ENCODE measurements at places on chromosomes 5 and 9. TPM values are rescaled to one million over a fixed set of nuclear protein-coding genes. Genes with fewer than 3 reads are reported as not detected.

DNA sequence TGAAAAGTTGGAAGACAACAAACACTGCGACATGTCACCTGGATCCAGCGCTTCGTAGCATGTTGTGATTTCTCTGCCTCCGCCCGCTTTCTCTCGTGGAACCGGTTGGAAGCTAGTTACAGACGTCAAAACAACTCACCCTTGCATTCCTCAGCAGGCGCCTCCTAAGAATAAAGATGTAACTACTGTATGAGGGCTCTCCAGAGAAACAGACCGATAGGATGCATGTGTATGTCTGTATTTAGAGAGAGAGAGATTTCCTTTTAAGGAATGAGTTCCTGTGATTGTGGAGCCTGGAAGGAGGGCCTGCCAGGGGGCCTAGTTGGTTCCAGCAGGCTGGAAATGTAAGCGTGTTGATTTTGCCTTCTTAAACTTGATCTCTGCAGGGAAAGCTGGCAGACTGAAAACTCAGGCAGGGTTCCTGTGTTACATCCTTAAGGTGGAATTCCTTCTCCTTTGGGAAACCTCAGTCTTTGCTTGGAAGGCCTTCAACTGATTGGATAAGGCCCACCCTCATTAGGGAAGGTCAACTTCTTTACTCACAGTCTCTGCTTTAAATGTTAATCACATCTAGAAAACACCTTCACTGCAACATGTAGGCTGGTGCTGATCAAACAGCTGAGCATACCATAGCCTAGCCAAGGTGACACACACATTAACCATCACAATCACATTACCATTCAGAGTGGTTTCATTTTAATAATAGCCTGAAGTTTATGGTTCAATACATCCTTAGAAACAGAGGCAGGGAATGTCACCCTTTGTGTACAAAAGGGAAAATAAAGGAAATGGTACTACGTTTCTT is 163.8 kb downstream of the SYK start:
- no peak for DNase-seq

DNA sequence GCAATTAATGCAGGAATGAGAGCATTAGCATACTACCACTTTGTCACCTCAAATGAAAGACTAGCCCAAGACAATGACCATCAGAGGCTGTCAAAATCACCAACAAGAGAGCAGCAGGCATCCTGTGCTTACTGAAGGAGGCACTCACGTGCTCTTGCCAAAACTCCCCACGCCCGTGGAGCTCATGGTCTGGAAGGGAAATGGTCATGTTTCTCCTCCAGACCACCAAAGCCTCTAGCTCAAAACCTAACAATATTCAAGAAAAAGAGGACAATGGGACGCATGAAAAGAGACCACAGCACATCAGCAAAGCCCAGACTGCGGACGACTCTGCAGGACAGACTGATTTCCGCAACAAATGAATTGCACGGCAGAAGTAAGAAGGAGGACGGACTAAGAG is 12.8 kb downstream of the AKNA start:
- no peak for DNase-seq

DNA sequence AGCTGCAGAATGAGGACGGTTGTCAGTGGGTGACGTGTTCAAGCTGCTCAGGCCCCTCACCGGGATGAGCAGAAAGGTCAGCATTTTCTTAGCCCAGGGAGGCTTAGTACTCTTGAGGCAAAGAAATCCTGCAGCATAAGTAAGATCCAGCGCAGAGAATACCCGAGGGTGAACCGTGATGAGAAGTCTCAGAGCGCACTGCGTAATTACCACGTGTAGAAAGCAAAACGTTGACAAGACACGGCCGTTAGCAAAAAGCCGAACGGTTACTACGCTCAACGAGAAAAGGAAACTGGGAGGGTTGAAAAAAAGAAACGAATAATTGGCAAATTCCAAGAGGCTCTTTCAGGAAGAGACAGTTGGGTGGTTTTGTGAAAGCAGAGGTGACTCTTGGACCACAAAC is 104.0 kb downstream of the COL23A1 start:
- DNase-seq: no peak

DNA sequence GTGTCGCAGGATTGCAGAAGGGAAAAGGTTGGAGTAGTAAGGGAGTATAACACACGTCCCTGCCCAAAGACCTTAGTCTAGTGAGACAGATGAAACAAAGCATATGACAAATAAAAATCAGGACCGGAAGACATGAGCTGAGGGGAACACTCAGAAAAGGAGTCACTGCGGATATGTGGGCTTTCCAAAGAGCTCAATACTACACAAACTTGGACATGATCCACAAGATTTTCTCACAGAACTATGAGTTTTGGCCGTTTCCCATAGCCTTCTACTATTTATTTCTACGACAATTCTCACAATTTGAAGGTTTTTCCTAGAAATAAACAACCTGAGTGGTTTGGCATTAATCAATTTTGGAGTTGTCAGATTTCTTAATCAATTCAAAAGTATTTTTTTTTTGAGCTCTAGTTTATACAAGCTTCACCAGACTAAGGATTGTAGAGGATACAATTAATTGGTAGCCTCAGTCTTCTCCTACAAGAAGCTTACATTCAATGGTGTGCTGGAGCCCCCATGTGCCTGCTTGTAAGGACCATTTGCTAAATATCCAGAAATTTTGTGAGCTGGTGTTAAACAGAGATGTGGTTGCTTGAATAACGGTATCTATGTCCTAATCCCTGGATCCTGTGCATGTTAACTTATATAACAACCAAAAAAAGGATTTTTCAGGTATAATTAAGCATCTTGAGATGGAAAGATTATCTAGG is 91.4 kb downstream of the ADAMTS12 start:
- no peak for DNase-seq

The SOX30 gene
- not detected for total RNA-seq

Measured in neural crest cell (in vitro differentiated cells).